ENCODE measurements at places on chromosomes 1 and 21.

GRCh38 chr1:211583011-211583992 lies 4.3 kb upstream of the SLC30A1 start:
- H3K4me1 ChIP-seq, result peaks cover 7% of the 10 kb centered on the region
- H3K36me3 ChIP-seq, result no peaks in the 10 kb centered on the region
- no peaks in the 10 kb centered on the region for H3K27me3 ChIP-seq
- H3K27ac ChIP-seq, result no peak overlapping the region
- no peak overlapping the region for H3K4me3 ChIP-seq

GRCh38 chr1:119794876-119795240 lies 16.4 kb downstream of the REG4 start:
- no peaks in the 10 kb centered on the region for H3K27me3 ChIP-seq
- no peak overlapping the region for H3K4me3 ChIP-seq
- peaks cover 16% of the 10 kb centered on the region for H3K4me1 ChIP-seq
- H3K36me3 ChIP-seq, result no peaks in the 10 kb centered on the region

DNA sequence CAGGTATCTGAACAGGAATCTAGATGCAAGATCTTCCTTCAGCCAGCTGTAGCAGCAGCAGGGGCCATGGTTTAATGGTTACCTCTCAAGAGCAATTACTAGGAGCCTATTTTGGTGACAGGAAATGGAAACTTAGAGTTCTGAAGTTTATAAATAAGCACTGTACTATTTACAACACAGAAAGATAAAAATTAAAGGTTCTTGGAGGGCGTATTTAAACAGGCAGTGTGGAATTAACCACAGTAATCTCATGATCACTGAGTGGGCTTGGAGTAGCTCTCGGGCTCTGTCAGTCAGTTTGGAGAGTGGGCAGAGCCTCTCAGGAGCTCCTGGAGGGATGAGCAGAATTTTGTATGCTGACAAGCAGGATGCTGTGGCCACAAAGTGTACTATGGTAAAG lies 10.2 kb upstream of the FCRL5 start:
- H3K4me1 ChIP-seq, result no peaks in the 10 kb centered on the region
- H3K27me3 ChIP-seq, result peaks cover 41% of the 10 kb centered on the region
- no peak for DNase-seq
- no peak overlapping the region for H3K4me3 ChIP-seq

DNA sequence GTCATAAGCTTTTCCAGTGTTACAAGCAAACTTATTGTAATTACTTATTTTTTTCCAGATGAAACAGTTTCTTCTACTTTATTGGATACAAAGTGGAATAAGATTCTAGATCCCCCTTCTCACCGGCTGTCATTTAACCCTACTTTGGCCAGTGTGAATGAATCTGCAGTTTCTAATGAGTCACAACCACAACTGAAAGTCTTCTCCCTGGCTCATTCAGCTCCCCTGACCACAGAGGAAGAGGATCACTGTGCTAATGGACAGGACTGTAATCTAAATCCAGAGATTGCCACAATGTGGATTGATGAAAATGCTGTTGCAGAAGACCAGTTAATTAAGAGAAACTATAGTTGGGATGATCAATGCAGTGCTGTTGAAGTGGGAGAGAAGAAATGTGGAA lies 95.5 kb downstream of the ZFYVE9 start:
- no peaks in the 10 kb centered on the region for H3K36me3 ChIP-seq
- DNase-seq, result peak; percentile 66
- peaks cover 33% of the 10 kb centered on the region for H3K4me1 ChIP-seq
- H3K27ac ChIP-seq, result no peak overlapping the region
- no peak overlapping the region for H3K4me3 ChIP-seq
- no peaks in the 10 kb centered on the region for H3K27me3 ChIP-seq

DNA sequence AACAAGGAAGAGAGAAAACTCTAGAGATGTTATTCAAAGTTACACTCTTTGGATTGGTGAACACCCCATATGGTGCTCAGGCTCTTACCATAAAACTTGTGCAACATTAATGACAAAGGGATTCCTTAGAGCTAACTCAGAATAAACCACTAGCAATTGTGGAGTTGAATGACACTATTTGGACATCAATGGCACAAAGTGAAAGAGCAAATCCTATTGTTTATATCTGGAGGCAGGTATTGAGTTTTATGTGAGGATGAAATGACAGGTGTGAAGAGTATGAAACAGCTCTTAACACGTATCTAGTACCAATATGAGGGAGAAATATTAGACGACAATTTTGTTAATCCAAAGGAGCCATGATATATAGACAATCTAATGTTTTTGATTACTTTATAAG lies 584.9 kb upstream of the PBX1 start:
- no peaks in the 10 kb centered on the region for H3K36me3 ChIP-seq
- no peaks in the 10 kb centered on the region for H3K4me1 ChIP-seq
- H3K4me3 ChIP-seq, result no peak overlapping the region
- 0 out of 2 replicates have a peak, but pooled peaks cover 3% of the 10 kb centered on the region for H3K27me3 ChIP-seq

GRCh38 chr1:175209493-175209921 lies 16.9 kb upstream of the KIAA0040 start:
- H3K4me3 ChIP-seq, result no peak overlapping the region
- H3K36me3 ChIP-seq, result no peaks in the 10 kb centered on the region
- H3K27ac ChIP-seq, result no peak overlapping the region
- H3K4me1 ChIP-seq, result peaks cover 8% of the 10 kb centered on the region

All from PC-3 (cell line).